ENCODE measurements at places on chromosomes 12 and 14.

GRCh38 chr12:15151161-15152091 lies 69.8 kb downstream of the RERG start:
- peak; percentile 28 for DNase-seq

GRCh38 chr12:121514184-121514742 lies 66.6 kb downstream of the KDM2B start:
- no peak for DNase-seq

GRCh38 chr14:24846261-24846660 lies 203.7 kb downstream of the STXBP6 start:
- no peak for DNase-seq

- no peak for DNase-seq
These were observed 156.2 kb downstream of the KIF26A start for GRCh38 chr14:104294628-104294982.

- no peak for DNase-seq
These were observed 126.5 kb downstream of the C12orf75 start for GRCh38 chr12:105457026-105457425.

- DNase-seq = no peak
These were observed 1.3 kb downstream of the RNASE6 start for GRCh38 chr14:20782280-20782890.

DNA sequence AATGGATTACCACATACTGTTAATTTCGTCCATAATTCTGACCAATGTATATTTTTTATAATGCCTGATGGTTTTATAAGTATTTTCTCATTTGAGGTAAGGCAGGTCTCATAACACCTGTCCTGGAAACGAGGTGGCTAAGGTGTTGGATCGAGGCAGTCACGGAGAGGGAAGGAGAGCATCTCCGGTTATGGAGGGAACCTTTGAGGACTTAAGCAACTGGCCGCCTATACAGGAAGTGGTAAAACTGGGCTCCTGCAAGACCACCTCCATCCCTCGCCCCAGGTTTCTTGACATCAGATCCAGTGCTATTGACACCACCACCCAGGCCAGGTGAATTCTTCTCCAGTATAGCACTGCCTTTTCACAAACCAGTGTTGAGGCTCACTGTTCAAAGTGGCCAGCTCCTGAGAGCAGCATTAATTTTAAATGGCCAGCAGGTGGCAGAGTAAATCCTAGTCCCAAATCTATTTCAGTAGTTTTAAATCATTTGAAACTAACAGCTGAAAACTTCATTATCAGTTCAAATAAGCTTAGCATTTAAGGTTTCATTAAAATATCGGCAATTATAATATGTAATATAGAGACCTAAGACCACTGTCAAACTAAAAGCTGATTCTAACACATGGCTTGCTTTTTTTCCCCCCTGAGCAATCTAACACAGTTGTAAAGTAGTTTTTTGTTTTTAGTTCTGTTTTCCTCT lies 100.8 kb downstream of the PPM1A start:
- DNase-seq = peak; percentile 60

DNA sequence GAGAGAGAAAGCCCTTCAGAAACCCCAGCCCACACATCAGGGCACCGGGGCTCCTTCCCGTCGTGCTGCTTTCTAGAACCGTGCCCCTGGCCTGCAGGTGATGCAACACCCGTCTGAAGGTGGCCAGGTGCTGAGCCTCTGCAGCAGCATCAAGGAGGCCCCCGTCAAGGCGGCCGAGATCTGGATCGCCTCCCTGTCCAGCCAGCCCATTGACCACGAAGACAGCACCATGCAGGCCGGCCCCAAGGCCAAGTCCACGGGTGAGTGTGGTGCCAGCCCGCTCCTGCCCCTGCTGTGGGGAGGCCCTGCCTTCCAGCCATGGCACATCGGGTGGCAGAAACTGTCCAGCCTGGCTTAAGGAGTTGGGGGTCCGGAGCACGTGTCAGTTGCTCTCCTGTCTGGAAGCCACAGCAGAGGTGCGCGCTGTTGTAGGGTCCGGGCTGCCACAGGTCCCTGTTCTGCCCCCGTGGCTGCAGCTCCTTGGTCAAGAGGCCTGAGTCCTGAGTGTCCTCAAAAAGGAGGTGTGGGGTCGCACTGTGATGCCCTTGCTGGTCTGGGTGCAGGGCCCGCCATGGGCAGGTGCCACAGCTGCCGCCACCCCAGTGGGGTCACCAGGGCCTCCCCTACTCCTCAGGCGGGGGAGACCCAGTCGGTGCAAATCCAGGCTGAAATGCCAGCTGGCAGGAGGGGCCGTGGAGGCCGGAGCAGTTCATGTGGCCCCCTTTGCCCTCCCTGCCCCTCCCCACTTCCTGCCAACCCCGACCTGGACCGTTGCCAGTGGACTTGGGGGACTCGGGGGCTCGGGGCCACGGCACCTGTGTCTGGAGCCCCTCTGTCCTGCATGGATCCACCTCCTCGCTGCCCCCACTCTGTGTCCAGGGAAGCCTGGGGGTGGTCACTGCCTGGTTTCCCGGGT lies 31.0 kb upstream of the TEX22 start:
- no peak for DNase-seq

Measured in RKO (cell line).